Endothelial cell (in vitro differentiated cells): ENCODE measurements at places on chromosomes 4 and X.

DNA sequence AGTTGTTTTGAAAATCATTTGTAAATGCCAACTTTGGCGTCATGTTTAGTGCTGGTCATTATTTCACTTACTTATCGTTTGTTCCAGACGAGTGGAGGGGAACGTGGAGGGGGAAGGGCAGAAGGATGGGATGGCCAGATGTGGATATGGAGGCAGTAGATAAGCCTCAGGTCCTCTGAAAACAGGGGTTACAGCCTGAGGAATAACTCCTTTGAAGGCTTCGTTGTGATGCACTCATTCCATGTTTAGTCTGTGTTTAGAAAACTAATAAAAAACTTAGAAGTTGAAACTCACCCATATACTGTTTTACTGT is 1.1 kb downstream of the MOB1B start:
- peak; percentile 27 for DNase-seq

DNA sequence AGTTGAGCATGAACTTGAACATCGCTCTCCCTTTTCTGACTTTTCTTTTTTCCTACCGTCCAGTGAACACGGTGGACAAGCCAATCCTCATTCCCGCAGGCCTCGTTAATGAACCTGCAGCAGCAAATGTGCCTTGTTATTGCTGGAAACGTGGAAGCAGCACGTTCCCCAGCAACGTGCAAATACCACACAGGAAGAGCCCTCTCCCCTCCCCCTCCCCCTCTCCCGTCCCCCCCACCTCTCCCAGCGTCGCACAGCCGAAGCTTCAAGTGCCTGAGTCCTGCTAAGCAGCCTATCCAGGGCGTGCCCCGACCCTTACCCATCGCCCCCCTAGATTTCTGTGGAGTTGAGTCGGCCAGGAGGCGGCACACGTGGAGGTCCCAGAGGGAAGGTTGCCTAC is 219.9 kb downstream of the BCOR start:
- DNase-seq: no peak

DNA sequence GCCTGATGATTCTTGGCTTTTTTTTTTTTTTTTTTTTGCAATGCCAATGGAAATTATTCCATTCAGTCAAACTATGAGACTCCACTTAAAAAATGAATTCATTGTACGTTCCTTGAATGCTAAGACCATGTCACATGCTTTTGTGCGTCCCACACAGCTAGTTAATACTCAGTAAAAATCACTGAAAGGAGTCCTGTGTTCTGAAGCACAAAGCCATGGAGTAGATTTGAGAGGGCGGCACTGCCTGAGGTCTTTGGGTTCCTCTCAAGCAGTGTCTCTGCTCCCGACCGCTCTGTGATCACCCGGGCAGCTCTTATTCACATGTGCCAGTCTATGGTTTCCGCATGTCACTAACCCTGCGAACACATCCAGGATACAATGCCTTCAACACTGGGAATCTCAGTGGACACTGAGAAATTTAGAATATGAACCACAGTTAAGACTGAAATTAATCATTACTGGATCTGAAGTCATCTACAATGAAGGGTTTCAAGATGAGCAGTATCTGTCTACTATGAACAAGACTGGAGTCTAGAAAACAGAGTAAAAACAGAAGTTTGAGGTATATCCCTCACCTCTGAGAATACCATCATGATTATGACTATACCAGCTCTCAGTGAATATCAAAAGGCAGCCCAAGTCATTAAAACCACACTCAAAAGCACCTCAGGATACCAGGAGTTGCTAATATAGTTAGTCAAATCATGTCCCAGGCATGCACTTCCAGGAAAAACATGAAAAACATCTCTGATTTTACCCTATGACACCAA is 193.0 kb downstream of the MGST2 start:
- DNase-seq: no peak

DNA sequence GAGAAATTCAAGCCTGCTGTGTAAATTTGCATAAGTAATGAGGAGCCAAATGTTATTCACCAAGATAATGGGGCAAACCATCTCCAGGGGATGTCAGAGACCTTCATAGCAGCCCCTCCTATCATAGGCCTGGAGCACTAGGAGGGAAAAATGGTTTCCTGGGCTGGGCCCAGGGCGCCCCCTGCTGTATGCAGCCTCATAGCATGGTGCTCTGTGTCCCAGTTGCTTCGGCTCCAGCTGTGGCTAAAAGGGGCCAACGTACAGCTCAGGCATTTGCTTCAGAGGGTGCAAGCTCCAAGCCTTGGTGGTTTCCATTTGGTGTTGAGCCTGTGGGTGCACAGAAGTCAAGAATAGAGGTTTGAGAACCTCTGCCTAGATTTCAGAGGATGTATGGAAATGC is 859.3 kb downstream of the RPA4 start:
- DNase-seq: no peak

DNA sequence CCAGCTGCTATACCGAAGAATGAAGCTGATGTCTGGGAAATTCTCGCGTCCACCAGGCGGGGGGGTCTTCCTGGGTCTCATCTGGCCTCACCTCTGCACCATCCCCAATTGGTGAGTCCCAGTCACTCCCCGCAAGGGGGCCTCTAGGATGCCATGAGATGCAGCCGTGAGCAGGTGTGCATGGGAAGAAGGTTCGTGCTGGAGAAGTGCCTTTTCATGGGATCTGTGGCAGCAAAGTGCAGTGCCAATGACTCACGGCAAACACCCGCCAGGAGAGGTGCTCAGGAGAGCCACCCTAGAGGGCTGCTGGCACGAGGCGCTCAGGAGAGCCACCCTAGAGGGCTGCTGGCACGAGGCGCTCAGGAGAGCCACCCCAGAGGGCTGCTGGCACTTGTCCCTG is 55.1 kb downstream of the CPZ start:
- DNase-seq: no peak

DNA sequence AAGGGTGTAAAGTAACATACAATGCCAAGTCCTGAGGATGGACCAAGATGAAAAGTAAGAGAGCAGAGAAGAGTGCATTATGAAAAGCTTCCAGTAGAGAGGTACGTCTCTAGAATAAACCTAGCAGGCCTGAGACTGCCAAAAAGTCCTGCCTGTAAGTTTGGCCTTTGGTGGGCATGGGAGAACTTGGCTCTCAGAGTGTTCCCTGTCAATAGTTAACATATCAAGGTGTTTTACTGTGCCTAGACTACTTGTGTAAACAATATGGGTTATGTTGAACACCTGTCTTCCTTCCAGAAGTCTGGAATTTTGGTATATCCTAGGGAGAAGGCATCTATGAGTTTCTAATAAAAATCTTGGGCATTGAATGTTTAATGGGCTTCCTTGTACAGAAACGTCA is 60.1 kb downstream of the PRDM5 start:
- DNase-seq: no peak
